ENCODE measurements at places on chromosomes 6 and 20.

GRCh38 chr20:43271980-43272379 lies 82.3 kb upstream of the PTPRT start:
- DNase-seq, result no peak

- no peak for DNase-seq
Measured at GRCh38 chr6:54134935-54135334, 23.7 kb downstream of the MLIP start.

- DNase-seq, result no peak
Measured at GRCh38 chr6:150478656-150479545, 110.1 kb downstream of the IYD start.

- no peak for DNase-seq
Measured at GRCh38 chr6:35049156-35049735, 91.9 kb downstream of the TCP11 start.

DNA sequence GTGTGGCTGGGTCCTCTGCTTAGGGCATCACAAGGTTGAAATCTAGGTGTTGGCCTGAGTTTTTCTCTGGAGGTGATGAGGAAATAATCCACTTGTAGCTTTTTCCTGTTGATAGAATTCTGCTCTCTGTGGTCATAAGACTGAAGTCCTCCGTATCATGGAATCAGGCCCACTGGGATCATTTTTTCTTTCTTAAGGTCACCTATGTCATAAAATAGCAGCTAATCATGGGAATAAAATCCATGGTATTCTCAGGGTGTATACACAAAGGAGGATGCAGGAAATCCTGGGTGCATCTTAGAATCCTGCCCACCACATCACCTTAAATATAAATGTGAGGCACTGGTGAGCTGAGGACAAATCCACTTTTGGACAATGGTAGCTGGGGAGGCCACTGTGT lies 72.7 kb downstream of the PRDM1 start:
- no peak for DNase-seq

GRCh38 chr6:130337534-130337933 lies 28.3 kb upstream of the TMEM200A start:
- no peak for DNase-seq

DNA sequence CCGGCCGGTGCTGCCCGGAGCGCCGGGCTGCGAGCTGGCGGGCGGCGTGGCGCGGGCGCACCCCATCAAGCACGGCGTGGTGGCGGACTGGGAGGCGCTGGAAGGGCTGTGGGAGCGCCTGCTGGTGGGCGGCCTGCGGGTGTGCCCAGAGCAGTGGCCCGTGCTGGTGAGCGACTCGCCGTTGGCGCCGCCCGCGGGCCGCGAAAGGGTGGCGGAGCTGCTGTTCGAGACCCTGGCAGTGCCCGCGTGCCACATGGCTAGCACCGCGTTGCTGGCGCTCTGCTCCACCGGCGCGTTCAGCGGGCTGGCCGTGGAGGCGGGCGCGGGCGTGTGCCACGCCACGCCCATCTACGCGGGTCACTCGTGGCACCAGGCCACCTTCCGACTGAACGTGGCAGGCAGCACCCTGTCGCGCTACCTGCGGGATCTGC lies 517 bp downstream of the ACTL10 start:
- peak; percentile 76 for DNase-seq

GRCh38 chr6:118893807-118894424 lies at the start of gene ASF1A:
Gene ASF1A (plus strand): TSS chr6:118894152. CDS start chr6:118894414, 262 bp downstream.
- DNase-seq, result peak; percentile 96

DNA sequence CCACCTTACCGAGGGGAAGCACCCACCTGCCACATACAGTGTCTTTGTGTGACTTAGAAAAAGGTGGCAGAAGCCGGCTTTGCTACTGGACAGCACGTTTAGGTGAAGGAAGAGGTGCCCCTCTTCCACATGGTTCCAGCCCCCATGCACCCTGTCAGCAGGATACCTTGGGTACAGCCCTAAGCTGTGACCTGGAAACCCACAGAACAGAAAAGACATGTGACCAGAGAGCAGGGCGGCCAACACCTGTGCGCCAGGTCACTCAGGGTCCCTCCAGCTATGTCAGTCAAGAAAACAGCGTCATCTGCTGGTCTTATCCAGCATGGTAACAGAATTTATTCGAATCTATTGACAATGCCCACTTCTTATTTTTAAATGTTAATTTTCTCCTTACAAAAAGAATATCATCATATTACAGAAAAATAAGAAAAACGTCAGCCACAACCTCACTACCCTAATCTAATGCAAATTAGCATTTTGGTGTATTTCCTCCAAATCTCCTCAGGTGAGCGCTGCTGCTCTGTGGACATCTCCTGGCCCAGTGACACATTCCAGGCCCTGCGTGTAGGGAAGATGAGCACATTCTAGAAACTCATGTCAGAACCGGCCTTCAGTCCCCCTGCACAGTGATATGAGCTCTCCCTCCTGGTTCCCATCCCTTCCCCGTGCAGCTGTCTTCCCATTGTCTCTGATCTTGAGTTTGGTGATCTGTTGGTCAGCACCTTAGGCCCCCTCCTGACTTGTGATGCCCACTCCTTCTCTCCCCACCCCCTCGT lies 37.2 kb downstream of the GTF2H5 start:
- DNase-seq, result no peak

DNA sequence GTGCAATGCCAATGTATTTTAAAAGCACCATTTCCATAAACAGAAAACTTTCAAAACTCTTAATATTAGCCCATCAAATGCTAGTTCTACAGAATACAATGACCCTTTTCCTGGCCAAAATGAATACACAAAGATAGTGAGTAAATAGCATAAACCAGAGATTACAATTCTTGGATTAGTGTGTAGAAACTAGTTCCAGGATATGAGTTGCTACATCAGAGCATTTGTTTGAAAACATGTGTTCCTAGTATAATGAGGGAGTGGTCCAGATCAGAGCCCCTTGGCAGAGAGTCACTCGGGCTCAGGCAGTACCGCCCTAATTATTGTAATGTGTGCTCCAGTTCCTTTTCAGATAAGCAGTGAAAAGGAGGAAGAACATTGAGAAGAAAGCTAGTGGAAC lies 63.7 kb upstream of the COL21A1 start:
- no peak for DNase-seq

DNA sequence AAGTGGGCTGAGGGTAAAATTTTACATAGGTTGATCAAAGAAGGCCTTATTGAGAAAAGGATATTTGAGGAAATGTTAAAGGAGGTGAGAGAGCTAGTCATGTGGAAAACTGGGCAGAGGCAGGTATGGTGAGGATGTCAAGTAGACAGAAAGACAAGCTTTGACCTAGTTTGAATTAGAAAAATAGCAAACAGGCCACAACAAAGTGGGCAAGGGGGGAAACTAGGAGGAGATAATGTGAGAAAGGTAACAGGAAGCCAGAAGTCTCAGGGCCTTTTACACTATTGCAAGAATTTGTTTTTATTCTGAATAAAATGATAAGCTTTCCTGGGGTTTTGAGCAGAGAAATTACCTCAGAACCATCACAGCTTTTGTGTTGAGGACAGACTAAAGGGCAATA lies 115.7 kb downstream of the RWDD2A start:
- no peak for DNase-seq

GRCh38 chr20:25253606-25254275 lies 5.9 kb downstream of the PYGB start:
- no peak for DNase-seq

- no peak for DNase-seq
Measured at GRCh38 chr20:53925651-53926401, 144.6 kb downstream of the BCAS1 start.

DNA sequence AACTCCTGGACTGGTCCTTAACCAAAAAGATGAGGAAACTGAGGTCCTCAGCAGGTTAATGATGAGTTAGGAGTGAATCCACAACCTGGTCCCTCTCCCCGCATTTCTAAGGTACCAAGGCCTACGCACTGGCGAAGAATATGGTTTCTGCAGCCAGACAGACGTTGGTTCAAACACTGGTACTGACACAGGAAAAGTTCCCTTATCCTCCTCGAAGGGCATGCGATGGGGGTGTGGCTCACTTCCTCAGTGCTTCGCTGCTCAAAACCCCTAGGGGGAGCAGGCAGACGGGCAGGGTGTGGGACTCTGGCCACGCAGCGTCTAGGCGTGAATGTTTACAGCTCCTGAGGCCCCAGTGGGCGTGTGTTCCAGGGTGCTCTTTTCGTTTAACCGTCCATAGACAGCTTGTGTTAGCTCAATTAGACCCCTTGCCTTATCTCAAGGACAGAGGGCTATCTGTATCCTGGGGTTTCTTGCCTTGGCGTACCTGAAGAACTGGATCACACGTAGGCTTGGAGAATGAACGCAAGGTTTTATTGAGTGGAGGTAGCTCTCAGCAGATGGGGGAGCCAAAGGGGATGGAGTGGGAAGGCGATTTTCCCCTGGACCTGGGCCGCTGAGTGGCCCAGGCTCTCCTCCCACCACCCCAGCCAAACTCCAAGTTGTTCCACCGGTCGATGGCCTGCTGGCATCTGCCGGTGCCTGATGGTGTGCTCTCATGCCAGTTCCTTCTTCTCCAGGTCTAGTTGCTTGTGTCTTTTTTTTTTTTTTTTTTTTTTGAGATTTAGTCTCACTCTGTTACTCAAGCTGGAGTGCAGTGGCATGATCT lies 31.8 kb upstream of the PTPN1 start:
- DNase-seq, result peak; percentile 81

DNA sequence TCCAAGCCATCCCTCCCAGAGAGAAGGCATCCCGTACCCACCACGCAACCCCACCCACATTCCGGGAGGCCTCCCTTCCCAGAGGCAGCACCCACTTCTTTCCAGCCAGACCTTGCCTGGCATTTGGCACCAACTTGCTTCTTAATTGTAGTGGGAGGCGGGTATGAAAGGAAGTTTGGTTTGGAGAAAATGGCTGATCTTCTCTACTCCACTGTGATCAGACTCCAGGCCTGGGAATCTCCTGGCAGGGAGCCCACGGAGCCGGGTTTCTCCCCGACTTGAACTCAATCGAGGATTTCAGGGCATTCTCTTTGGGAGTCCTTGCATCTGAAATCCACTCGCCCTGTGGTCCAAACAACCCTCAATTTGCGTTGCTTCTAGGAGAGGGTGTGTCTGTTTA lies 107.1 kb downstream of the ZDHHC14 start:
- DNase-seq, result no peak

DNA sequence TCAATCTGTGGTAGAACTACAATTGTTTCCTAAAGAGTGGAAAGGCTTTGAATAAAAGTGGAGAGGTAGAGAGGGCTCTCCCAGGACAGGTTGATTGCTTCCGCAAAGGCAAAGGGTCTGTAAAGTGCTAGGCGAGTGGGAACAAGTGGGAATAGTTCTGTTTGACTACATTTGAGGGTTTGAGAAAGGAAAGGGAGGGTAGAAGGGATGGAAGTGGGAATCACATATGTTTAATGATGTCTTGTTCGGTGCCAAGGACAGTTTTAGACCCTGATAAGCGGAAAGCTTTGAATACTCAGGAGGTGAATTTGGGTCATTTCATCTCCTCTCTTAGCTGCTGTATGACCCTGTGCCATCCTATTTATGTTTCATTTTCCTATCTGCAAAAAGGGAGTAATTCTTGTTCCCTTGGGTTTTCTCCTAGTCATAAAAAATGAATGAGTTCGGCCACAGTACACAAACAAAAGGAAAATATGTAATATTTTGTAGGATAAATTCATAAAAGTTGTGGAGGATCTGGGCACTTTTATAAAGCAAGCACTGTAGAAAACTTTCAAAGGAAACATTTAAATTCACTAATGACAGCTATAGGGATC lies 1.7 kb upstream of the PIM1 start:
- DNase-seq, result no peak

DNA sequence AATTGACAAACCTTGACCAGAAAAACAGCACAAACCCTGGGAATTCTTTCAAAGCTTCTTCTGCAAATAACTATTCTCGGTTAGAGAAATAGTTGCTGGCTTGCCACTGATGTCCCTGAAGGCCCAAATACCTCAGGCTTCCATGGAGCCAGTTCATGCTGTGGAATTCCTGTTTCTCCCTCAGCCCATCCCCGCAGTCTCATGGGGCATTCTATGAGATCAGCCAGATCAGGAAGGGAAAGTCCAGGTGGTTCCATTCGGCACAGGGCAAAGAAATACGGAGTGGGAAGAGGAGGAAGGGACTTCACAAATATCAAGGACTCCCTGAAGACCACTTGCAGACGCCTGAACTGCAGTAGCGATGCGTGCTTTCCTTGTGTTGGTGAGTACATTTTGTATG lies 63.3 kb downstream of the MYLK4 start:
- no peak for DNase-seq

- DNase-seq, result no peak
Measured at GRCh38 chr6:33886673-33887144, 82.9 kb upstream of the MLN start.

DNA sequence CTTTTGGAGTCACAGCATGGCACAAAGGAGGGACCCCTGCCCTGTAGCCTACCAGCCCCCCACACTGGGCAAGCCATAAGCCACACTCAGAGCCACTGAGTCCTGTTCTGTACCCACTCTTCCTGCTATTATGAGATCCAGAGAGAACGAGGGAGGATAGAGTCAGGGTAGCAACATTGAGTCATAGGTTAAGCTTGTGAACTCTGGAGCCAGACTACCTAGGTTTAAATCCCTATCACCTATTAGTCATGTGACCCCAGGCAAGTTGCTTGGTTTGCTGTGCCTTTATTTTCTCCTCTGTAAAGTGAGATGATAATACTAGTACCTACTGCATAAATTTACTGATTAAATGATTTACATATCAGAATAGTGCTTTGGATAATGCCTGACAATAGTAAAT lies 540 bp downstream of the CNBD2 start:
- DNase-seq, result no peak

DNA sequence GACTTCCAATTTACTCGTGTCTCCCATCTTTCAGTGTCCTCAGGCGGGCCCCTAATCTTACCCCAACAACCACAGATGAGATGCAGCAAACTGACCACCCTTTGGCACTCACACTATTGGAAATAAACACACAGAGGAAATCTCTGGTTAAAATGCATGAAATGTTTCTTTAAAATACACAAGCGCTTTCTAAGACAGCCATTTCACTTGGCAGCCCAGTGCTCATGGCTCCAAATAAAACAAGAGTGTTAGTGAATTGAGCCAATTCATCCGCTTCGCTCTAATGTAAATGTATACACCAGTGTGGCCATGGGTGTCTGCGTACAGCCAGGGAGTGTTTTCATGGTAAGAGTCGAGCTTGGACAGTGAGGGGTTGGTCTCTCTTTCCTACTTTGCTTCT lies 282.9 kb downstream of the CLIC5 start:
- DNase-seq, result no peak

DNA sequence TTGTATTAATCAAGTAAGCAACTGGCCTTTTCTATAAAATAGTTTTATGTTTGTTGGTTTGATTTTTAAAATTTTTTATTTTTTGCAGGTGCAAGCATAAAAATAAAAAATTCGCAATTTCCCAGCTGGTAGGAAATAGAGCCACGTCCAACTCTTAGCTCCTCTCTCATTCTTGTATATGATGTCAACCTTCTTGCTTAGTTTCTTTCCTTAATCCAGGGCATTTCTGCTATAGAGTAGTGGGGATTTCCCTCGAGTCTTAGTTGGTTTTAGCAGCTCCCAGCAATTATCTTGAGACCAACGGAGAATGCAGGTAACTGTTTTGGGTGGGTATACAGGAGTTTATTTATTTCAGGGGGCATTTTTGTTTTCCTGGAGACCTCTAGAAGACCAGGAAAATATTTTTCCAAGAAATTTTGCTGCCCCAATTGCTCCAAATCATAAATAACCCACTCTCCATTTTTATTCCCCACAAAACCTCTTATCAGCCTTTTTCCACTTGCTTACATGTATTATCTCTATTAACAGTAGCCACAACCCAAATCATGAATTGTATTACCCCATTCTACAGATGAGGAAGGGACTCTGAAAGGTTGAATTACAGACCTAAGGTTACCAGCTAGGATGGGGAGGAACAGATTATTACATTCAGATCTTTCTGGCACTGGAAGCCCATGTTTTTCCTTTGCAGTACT lies 18.4 kb downstream of the PHACTR2 start:
- DNase-seq, result no peak
